Suprapubic skin (tissue), 4 donors: ENCODE measurements at places on chromosomes 16 and 17.

DNA sequence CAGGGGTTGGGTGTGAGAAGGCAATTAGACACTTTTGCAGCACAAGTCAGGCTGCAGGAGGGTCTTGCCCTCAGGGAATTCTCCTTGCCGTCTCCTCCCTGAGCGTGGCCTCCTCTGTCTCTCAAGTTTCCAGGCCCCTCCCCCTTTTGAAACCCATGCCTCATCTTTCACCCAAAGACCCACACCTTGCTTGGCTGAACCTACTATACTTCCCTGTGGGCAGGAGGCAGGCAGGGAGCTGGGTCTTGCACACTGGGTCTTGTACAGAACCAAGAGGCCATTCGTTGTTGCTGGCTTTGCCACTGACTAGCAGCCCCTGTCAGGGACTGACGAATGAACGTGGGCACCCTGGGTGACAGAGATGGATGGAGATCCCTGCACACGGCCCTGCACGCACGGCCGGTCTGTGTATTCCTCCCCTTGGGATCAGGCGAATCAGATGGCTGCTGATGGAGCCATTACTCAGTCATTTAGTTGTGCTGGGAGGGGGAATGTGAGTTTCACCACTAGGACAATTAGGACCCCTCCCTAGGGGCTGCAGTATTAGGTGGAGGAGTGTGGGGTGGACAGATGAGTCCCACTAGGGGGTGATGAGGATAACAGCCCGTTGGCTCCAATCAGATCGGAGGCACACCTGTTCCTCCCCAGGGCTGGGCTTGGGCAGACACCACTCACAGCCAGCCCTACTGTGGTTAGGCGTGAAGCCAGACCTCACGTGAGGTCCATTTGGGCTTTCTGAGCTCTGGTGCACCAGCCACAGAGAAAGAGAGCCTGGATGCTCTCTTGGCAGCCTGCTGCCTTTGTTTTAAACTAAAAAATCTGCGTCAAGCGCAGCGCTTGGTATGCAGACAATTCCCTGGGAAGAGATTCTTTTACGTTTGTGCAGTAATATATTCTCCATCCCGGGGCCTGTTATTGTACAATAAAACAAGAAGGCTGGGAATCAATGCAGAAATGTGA lies 167.7 kb upstream of the WSCD1 start:
- peak; percentile 49 for DNase-seq

GRCh38 chr16:57694231-57694724 lies 328 bp upstream of the DRC7 start:
- peak; percentile 57 for DNase-seq

- DNase-seq = peak; percentile 86
Measured at GRCh38 chr17:78289802-78290363, 58.5 kb downstream of the TMEM235 start.

GRCh38 chr16:24971718-24972117 lies 43.5 kb downstream of the ARHGAP17 start:
- DNase-seq = no peak

- no peak for DNase-seq
Measured at GRCh38 chr17:27529230-27529796, 73.1 kb downstream of the KSR1 start.

DNA sequence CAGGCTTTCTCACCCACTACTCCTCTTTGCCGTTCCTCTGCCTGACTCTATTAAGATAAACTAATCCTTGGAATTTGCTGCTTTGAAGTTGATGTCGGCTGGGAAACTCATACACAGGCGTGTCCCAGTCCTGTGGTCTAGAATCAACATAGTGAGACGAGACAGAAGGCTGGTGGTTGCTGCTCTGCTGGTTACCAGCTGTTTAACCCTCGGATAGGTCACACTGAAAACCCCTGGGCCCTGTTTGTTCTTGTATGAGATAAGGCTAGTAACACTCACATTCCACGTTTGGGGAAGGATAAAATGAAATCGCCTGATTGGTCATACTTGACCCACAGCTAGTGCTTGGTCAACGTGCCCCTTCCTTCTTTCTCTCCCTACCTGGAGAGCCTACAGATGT lies 517.0 kb downstream of the CDH13 start:
- DNase-seq = no peak

- no peak for DNase-seq
Measured at GRCh38 chr17:34862384-34862783, 98.9 kb downstream of the CCT6B start.

GRCh38 chr17:72318131-72318530 lies 197.3 kb downstream of the SOX9 start:
- DNase-seq = no peak

DNA sequence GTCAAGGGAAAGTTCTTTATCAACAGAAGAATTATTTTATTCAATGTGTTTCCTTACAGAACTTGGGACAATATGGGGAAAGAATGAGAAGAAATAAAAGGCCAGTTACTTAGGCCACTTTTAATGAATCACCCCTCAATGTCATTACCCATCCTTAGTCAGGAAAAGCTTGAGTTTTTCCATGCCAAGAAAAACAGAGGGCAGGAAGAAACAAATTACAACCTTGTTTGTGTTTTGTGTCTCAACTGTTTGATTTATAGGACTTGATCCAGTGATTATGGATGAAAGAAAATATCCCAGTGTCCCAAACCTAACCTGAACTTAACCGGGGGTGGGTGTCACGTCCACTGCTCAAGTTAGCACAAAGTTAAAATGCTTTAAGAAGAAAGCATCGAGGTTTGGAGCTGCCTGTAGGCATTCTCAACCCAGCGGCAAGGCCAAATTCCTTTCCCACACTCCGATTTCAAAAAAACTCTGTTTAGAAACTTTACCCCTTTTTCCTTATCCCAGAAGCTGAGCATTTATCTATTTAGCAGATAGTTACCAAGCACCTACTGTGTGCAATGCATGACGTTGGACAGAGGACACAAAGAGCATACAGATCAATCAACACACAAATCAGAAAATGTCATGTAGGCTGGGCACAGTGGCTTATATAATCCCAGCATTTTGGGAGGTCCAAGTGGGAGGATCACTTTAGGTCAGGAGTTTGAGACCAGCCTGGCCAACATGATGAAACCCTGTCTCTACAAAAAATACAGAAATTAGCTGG lies 14.0 kb upstream of the CYB5B start:
- no peak for DNase-seq

DNA sequence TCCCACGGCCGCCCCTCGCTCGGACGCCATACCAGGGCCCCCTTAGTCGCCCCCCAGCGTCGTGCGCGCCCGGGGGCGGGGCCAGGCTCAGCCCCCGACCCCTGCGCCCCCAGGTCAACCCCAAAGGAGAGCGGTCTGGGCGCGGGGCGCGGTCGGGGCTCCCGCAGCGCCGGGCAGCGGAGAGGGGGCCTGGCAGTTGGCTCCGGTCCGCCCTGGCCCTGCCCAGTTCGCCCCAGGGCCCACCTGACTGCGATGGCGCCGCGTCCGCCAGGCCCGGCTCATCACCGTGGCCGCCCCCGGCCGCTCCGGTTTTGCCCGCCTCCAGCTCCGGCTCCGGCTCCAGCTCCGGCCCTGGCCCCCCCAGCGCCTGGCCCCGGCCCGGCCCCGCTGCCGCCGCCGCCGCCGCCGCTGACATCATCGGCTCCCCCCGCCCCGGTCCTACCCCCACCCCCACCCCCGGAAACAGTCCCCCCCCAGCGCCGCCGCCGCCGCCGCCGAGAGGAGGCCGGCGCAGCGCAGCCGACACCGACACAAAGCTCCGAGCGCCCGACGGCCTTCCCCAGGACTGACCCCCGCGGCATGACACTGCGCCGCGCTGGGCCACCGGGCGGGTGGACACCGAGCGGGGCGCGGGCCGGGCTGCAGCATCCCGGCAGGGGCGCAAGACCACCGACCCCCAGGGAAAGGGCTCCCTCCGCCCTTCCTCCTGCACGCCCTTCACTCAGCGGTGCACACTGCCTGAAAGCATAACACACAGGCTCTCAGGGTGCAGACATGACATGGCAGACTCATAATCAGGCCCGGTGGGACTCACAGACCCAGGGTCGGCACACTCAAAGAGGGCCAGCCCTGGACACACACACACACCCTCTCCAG lies at the start of gene ZBTB4:
TSS of gene ZBTB4 (minus strand) at position 419 of the 876 bp plus-strand sequence. CDS start 12,830 bp downstream, outside the sequence.
- no peak for DNase-seq

GRCh38 chr17:42674755-42675347 lies 1.9 kb downstream of the PLEKHH3 start:
- DNase-seq = peak; percentile 69

DNA sequence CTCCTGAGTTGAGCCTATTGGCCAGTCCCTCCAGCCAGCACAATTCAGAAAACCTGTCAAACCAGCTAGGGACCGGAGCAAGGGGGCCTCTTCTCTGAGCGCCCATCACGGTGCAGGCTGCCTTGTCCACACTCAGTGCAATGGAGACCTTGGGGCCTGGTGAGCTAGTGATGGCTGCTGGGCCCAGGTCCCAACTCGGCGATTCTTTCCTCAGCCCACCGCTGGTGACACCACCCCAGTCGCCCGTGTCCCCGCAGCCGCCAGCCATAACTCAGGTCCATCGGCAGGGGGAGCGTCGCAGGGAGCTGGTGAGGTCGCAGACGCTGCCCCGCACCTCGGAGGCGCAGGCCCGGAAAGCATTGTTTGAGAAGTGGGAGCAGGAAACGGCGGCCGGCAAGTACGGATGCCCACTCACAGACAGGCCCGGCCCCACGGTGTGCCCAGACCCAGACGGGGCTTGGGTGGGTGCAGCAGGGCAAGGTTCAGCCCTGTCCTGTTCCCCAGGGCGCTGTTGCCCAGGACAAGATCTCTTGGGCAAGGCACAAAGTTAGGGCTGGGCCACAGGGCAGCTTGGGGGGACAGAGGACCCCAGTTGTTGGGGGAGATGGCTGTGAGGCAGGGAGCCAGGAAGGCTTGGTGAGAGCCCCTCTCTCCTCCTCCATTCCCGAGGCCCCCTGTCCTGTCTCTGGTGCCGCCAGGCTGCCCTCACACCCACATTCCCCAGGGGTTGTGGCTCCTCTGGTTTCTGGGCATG lies 10.8 kb downstream of the SMTNL2 start:
- no peak for DNase-seq

DNA sequence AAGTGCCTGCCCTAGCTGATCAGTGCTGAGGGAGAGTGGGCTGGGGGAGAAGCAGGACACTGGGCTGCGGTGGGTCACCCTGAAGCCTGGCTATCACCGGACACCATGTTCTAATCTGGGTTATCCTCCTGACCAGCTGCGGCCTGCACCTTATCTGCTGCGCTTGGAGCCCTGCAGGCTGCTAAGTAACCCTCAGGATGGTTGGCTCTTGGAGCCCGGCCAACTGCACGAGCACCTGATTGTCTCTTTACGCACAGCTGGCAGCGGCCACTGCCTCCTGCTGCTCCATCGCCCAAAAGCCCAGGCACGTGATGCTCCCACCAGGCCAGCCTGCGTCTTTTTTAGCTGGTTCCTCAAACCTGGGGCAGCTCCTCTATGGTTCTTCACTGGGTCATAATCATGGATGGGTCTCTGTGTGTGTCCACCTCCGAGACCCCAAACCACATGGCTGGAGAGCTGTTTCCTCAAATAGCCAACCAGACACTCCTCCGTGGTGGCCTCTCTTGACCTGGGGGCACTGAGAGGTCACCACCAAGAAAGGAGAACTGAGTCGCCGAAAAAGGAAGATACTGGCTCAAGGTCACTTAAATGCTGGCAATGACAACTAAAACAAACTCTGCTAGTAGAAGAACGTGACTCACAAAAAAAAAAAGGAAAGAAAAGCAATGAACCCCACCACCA lies 21.7 kb downstream of the SPHK1 start:
- DNase-seq = no peak

- no peak for DNase-seq
Measured at GRCh38 chr17:57102122-57102521, 17.1 kb downstream of the AKAP1 start.

- DNase-seq = no peak
Measured at GRCh38 chr17:13537871-13538643, 63.7 kb downstream of the HS3ST3A1 start.

GRCh38 chr16:16126896-16127295 lies 96.4 kb downstream of the ABCC6 start:
- DNase-seq = no peak

DNA sequence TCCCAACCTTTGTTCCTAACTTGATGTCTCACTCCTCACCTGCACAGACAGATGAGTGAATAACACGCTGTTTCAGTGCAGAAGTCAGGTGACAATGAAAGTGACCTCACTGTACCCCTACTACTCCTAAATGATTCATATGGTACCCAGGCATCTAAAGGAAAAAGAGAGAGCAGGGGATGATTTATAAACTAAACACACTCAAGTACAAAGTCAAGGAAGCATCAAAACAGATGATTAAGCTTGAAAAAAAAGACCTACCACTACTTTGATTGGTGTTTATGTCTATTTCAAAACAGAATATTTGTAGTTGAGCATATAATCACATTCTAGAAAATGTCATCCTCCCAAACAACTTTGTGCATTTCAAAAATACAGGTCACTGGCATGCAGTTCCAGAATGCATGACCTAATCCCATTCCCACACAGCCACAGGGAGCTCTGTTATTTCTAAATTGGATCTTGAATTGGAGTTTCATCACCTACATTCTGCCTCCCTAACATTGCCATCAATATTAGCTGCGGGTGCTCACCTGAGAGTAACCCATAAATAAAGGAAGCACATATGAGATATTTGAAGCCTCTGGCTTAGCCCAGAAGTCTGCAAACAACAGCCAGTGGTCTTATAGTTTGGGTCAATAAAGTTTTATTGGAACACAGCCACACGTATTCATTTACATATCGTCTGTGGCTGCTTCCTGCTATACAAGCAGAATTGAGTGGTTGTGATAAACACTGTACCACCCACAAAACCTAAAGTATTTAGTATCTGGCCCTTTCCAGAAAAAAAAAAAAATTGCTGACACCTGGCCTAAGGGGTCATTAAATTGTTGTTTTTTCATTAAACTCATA lies 14.0 kb downstream of the HS3ST3A1 start:
- DNase-seq = no peak

DNA sequence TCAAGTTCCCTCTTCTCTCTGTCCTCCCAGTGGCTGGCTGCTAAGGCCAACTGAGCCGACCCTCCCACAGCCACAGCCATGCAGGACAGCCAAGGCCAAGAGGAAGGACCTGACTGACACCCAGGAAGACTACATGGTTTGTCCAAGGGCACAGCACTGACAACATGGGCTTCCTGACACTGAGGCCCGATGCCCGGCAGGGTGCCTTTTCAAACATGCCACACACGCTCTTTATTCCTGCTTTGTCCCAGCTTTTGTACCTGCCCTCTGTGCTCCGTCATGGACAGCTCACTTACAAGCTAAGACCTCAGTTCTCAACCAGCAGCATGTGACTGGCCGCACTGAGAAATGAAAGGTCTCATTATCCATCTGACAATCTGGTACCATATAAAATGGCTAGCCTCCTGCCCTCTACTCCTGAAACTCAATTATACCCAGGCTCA lies 45.8 kb downstream of the TEX2 start:
- no peak for DNase-seq
